RPMI8226 (cell line): ENCODE measurements at places on chromosomes 16 and 17.
A peak's percentile ranks its signal among the peaks of the same experiment; 100 is the strongest.

DNA sequence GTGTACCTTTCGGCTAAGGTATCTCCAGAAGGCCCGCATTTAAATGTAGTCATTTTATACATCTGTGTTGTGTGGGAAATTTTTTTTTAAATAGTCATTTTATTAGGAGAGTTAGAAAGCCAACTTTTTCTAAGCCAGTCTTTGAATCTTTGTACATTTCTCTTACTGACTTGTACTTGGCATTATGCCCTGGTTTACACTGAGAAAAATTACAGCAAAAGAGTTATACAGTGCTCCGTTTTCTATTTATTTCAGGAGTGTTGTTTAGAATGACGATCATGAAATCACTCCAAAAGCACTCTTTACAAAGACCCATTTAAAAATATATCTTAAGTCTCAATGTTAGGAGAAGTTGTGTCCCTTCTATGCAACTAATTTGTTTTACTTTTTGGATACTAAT is 91.8 kb downstream of the CYB561 start:
- no peak for DNase-seq

DNA sequence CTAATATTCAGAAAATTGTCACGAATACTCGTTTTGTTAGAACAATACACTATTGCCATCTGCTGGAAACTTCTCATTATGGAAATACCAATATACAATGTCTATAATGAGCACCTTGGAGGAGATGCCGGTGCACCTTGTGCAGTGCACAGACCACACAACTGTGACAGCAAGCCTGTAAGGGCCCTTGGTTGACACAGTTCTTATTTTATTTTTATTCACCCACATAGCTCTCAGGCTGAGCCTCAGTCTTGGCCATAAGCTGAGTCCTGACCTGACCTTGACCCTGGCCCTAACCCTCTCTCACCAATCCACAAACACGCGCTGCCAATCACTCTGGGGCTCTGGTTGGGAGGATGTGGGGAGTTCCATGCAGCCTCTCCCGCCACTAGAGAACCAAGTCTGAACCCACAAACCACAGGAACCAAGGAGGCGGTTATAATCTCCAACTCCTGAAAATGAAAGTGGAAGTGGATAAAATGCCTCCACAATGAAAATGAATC is 7.6 kb downstream of the AIPL1 start:
- DNase-seq: peak; percentile 76

DNA sequence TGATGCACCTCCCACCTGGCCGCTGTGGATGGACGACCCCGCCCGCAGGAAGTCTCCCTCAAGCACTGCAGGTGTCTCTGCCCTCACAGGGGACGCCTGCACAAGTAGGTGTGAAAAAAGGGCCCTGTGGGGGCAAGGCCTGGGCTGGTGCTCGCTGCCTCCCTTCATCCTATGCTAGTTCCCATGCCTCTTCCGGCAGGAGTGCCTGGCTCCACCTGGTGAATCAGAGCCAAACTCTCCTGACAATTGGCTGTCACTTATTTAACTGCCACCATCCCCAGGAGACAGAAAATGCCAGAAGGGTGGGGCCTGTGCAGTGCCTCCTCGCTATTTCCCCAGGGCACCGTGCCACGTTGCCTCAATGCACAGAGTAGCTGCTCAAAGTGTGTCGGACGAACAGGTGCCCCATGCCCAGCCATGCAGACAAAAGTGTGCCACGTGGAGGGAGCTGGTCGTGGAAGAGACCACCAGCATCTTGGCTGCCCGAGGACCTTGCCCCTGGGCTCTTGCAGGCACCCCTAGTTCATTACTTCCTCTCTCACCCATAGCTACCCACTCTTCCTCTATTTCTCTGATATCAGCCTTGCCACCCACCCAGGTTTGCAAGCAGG is 170.7 kb downstream of the SEC14L1 start:
- no peak for DNase-seq

- DNase-seq: no peak
These were observed 898.2 kb upstream of the GOT2 start for GRCh38 chr16:59632276-59632855.

DNA sequence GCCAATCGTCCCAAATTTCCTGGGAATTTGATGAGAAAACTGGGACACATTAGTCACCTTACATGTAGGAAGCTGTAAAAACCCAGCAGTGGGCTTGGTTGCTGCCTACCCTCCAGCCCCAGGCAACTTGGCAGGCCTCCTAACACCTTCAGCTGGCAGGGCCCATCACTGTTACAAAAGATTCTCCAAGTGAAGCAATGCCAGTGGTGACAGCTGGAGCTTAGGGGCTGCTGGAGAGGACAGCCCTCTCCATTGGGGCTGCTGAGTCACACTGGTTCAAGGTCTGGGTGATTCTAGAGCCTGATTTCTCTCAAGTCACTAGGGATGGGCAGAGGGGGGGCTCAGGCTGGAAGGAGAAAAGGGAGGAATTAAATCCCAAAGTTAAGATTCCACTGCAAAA is 180.6 kb downstream of the COPRS start:
- DNase-seq: no peak

DNA sequence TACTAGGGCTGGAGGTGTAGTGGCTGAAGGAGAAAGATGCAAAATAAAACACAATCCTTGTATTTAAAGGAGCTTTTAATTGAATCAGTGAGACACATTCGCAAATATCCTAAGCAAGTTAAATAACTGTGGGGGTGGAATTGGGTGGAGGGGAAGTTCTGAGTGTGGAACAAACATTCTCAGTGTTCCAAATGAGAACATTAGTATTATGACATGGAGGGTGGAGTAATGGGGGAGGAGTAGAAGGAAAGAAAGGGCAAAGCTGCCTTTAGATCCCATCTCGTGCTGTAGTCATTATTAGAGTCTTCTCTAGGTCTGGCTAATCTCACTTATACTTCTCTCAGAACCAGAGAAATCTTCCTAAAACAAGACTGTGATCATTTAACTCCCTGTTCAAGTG is 169.7 kb downstream of the ANKFN1 start:
- no peak for DNase-seq

DNA sequence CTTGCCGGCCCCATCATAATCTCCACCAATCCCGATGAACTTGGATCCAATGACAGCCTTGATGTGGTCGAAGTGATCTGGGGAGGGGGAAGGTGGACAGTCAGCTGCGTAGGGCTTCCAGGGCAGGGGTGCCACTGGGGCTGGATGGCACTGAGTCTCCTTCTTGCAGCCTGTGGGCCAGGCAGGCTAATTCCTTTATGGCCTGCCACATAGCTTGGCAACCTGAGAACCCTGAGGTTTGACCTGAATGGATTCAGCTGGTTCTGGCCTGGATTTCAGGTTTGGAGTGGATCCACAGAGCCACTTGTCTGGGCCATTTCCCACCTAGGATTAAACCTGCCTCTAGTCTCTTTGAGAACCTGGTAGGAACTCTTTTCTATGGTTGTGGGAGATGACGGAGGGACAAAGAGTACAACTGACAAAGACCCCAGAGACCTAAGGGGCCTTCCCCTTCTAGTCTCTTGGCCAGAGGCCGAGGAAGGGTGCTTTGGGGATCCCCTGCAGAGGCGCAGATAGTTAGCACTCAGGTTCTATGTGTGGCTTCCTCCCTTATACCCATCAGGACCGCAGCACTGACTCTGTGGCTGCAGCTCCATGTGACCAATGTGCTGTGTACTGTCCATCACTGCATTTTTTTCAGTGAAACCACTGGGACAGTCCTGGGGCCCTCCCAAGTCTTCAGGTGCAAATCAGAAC is 9.2 kb upstream of the DPEP3 start:
- peak; percentile 19 for DNase-seq
